Activated CD8-positive, alpha-beta T cell treated with anti-CD3 and anti-CD28 coated beads for 36 hours (primary cell): ENCODE measurements at places on chromosomes 2 and 18. TPM values are rescaled to one million over a fixed set of nuclear protein-coding genes. Genes with fewer than 3 reads are reported as not detected.

DNA sequence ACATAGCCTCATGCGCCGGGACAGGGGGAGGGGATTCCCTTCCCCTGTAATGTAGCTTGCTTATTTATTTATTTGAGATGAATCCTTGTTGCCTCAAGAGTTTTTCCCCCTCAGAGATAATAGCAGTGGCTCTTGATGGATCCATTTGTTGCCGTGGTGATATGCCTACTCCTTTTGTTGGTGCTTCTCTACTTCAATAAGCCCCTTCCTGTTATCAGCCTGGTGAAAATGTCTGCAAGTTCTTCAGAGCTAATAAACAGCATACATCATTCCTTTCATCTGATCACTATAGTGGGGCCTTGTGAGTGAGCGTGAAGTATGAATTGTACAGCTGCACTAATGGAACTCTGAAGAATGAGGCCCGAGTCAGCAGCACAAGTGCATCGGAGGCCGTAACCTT lies 19.4 kb downstream of the FZD5 start:
- DNase-seq: no peak

DNA sequence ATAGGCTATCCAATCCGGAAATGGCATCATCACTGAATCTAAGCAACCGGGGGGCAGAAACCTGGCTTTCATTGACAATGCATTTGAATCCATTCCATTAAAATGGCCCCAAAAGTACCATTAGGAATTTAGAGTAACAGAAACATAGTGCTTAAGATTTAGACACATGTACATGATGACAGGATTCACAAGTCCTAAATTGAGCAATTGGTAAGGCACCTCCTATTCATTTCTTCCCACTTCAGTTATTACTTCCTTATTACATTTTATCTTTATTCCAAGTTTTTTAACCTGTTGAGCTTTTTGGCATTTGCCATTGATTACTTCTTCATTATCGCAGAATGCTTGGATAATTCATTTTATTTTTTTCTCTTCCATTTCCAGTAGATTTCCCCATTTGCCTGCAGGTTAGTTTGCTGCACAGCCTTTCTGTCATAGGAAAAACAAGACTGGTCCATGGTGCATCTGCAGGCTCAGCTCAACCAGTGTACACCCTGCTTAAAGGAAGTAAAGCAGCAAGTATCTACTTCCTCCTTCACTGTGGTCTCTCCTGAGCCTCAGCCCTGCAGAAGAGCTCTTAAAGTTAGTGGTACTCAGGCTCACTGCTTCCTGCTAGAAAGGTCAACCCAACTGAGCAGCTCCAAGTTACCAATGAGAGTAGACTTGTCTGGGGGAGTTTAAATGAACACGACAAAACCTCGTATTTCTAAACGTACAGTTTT lies 89.2 kb downstream of the DOCK10 start:
- DNase-seq: peak; percentile 71

- DNase-seq: no peak
Measured at GRCh38 chr2:26363323-26363722, 16.7 kb upstream of the ADGRF3 start.

DNA sequence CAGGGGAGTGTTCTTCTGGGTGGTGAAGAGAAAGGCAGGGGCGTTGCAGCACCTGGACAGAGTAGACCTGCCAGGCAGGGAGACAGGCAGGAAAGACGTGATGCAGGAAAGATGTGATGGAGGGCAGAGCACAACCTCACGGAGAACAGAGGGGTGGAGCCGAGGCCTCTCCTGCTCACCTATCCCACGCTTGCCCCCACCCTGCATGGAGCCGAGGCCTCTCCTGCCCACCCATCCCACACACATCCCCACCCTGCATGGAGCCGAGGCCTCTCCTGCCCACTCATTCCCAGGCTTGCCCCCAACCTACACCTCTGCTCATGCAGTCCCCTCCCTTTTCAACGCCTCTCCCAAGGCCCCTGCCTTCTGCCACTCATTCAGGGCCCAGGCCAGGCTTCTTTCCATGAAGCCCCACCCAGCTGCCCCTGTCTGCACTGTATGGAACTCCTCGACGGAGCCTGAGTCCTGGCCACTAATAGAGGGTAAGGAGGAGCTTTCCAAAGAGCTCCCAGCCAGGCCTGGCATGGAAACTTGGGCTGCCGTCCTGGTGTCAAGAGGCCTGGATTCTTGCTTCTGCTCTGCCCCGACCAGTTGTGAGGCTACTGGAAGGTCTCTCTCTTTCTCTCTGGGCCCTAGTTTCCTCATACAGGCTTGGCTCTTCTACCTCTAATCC lies 32.0 kb upstream of the LOXHD1 start:
- no peak for DNase-seq

DNA sequence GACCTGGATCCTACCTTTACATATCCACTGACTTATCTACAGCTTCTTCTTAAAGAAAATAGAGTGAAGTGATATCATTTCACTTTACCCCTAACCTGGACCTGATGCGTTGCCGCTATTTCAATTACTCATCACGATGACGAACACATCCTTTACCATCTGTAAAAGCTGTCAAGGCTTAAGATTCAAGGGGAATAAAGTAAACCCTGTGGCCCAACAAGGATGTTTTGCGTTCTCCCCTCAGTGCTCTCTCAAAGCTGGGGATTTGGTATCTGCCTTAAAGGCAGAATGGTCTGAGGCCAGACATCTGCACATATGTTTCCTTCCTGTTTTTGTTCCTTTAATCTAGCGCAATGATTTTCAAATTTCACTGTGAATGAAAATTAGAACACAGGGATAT lies 100.1 kb upstream of the KLF7 start:
- DNase-seq: no peak

DNA sequence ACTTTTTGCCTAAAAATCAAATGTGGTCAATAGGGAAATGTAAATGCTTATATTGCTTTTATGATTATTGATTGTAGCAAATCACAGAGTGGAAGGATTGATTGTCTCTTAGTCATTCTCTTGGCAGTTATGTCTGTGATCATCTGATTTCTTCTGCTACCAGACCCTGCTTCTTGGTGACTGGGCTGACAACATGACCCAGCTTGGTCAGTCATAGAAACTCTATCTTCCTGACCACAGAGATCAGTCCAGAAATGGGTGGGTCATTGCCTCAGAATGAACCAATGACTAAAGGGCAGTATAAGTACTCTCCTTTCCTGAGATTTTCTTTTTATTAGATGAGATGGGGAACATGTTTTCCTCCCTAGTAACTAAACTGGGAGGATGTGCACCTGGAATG lies 87.6 kb downstream of the MAIP1 start:
- DNase-seq: no peak

DNA sequence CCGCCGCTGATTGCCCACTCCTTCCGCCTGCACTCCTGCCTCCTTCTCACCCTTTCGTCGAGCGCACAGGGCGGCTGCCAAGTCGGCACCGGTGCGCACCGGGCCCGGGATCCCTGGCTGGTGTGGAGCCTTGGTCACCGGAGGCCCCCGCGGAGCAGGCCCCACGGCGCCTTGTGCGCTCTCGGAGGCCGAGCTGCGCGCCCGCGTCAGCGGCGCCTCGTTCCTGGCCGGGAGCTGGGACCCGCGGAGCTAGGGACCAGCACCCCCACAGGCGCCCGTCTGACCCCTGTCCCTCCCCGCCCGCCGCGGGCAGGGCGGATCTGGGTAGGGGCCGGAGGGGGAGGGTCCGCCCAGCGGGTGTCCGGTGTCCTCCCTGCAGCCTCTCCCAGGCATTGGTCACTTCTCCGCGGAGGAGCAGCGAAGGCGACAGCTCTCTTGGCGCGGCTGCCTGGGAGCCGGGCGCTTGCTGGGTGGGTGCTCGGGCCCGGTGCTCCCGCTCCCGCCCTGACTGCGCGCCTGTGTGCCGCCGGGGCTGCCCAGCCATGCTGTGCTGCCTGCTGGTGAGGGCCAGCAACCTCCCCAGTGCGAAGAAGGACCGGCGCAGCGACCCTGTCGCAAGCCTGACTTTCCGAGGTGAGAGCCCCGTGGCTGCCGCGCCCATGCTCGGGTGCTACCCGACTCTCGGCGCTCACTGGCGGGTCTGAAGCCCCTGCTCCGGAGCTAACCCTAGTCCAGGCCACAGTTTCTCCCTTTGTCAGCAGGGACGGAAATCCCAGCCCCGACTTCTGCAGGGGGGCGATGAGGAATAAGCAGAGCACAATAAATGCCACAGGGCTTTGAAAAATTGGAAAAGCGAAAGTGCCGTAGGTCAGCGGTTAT lies 13.2 kb downstream of the DYSF start:
- DNase-seq: peak; percentile 17

GRCh38 chr2:10309286-10309685 lies 6.6 kb downstream of the HPCAL1 start:
- no peak for DNase-seq

DNA sequence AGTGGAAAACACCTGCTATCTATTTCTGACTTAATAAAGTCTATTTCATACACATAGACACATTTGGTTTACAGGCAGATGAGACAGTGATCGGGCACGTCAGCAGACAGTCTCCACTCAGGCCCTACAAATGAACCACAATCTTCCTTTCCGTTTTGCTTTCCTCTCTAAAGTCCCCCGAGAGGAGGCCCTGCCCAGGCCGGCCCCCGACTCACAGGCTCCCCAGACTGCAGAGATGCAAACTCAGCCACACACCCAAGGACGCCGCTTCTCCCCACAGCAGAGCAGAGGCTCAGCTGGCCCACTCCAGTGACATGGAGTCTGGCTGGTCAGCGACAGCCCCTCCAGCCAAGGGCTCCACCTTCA lies 9.3 kb upstream of the MTERF4 start:
- peak; percentile 52 for DNase-seq

DNA sequence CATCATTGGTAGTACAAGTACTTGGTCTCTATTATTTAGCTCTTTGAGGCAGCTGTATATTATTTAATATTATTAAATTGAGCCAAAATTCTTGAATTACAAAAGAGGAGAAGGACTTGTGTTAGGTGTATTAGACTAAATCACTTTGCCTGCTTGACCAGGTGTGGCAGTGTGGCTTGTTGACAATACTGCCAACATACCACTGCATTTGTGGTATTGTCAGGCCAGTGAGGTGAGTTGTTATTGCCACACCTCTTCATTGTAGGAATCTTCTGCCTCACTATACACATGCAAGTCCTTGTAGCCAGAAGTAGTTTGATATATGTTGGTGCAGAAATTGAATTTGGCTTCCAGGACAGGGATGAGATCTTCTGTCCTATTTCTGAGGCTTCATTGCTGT lies 40.5 kb downstream of the CYP20A1 start:
- DNase-seq: no peak

DNA sequence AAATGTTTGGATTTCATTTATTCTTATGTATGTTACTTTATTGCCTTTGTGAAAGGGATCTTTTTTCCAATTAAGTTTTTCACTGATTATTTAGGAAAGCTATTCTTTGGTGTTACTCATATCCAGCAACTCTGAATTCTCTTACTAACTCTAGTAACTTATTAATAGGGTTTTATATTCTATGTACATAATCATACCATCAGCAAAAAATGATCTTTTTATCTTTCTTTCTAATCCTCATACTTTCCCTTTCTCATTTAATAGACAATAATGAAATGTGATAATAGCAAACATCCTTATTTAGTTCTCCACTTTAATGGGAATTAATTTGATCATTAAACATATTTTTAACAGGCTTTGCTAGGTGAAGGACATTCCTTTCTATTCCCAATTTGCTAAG lies 12.3 kb upstream of the CDKL4 start:
- no peak for DNase-seq

- DNase-seq: no peak
Measured at GRCh38 chr2:1910021-1910420, 165.7 kb upstream of the PXDN start.

DNA sequence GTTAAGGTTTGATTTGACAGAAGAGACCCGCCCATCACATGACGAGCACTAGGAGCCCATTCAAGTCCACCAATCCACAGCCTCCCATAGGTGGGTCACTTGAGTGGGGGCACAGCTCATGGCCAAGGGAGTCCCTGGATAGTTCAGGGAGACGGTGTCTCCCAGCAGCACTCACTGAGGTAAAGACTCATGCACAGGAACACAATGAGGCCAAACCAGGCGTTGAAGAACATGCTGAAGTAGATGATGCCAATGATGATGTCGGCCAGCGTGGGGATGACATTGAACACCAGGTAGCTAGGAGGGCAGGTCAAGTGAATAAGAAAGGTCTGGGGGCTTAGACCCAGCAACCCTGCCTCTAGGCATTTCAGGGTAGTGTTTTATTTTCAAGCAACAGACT lies 4.0 kb downstream of the ABCB6 start:
- no peak for DNase-seq

- no peak for DNase-seq
Measured at GRCh38 chr18:10271481-10271880, 183.0 kb upstream of the APCDD1 start.

- DNase-seq: no peak
Measured at GRCh38 chr2:33839791-33840190, 240.7 kb upstream of the FAM98A start.

GRCh38 chr2:239302808-239303557 lies 97.8 kb downstream of the HDAC4 start:
- DNase-seq: no peak

Gene GDF7
- not detected for total RNA-seq

Gene KLF7
- 9.8 TPM for total RNA-seq

Gene COLEC12
- total RNA-seq: not detected

Gene OXER1
- total RNA-seq: not detected

Gene C2orf15
- total RNA-seq: 1.4 TPM

Gene SERPINB11
- total RNA-seq: not detected

Gene FEV
- total RNA-seq: not detected

Gene SERPINB4
- total RNA-seq: not detected

Gene MATN3
- not detected for total RNA-seq
